H9 (cell line): ENCODE measurements at places on chromosomes 4 and X. TPM values are rescaled to one million over a fixed set of nuclear protein-coding genes. Genes with fewer than 3 reads are reported as not detected.

DNA sequence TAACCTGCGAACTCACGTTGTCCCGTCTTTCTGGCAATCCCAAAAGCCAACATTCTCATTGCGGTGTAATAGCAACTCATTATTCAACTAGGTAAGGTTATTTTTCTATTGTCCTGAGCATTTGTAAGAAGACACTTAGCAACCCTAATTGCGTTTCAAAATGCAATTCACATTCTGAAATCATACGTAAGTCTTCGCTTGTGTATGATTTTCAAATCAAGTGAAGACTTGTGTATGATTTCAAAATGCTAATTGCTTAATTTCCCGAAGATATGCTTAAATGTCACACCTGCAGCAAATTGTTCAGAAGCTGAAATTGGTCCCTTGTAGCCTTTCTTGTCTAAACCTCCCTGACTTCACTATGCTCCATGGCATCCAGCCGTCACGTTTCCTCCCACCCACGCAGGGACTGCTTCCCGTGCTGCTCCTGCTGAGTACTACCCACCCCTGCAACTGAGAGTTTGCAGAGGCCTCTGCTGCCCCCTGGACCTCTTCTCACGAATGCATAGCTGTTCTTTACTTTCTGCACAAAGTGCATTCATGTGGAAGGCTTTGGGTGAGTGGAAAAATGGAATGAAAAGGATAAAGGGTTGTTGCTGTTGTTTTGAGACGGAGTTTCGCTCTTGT, 40.8 kb upstream of the CLDN24 start:
- H3K36me3 ChIP-seq, result no peaks in the 10 kb centered on the region
- H3K4me1 ChIP-seq, result no peaks in the 10 kb centered on the region
- DNase-seq, result no peak
- H3K4me3 ChIP-seq, result no peak overlapping the region
- no peak overlapping the region for H3K27ac ChIP-seq

- H3K27ac ChIP-seq, result no peak overlapping the region
- DNase-seq, result no peak
- no peak overlapping the region for H3K4me3 ChIP-seq
- H3K4me1 ChIP-seq, result no peaks in the 10 kb centered on the region
- no peaks in the 10 kb centered on the region for H3K36me3 ChIP-seq
Measured at GRCh38 chr4:108831291-108831690, 68.4 kb upstream of the ETNPPL start.

GRCh38 chrX:65241059-65241721, 264.9 kb upstream of the ZC4H2 start:
- no peak overlapping the region for H3K4me3 ChIP-seq
- H3K36me3 ChIP-seq, result peaks cover 20% of the 10 kb centered on the region
- no peak overlapping the region for H3K27ac ChIP-seq

GRCh38 chrX:75118296-75118695, 37.8 kb downstream of the ABCB7 start:
- no peaks in the 10 kb centered on the region for H3K27me3 ChIP-seq
- no peak overlapping the region for H3K4me3 ChIP-seq
- no peak overlapping the region for H3K27ac ChIP-seq
- peaks cover 3% of the 10 kb centered on the region; the same call in 1 of the 2 replicates for H3K4me1 ChIP-seq
- H3K36me3 ChIP-seq, result peaks cover 9% of the 10 kb centered on the region; the same call in 1 of the 2 replicates

- H3K27me3 ChIP-seq, result no peaks in the 10 kb centered on the region
- H3K4me3 ChIP-seq, result peak overlapping the region; percentile 91
- peaks cover 3% of the 10 kb centered on the region; the same call in 1 of the 2 replicates for H3K4me1 ChIP-seq
- H3K36me3 ChIP-seq, result no peaks in the 10 kb centered on the region
- H3K27ac ChIP-seq, result no peak overlapping the region
Measured at GRCh38 chr4:26862381-26862915, 1.8 kb downstream of the STIM2 start.

DNA sequence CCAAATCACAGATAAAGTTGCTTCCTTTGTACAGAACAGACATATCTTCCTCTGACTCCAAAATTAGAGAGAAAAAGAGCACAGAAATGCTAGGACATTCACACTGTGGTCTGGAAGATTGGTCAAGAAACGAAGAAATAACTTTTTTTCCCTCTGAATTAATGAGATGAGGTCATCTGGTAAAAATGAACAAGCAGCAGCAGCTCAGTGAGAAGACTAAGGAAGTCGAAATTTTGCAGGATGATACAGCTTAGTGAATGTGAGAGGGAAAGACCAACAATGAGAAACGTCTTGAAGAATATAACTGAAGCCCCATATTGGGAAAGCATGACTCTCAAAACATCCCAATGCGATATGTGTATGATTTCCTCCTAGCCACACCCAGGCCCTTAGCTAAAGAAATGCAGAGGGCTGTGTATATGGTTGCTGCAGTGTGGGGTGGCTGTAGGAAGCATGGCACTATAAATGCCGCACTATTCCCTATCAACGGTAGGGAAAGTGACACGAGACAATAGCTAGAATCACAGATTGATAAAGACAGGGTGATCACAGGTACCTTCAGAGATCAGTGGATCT, 208.6 kb downstream of the VEGFC start:
- no peak for DNase-seq
- H3K27me3 ChIP-seq, result no peaks in the 10 kb centered on the region
- H3K4me3 ChIP-seq, result no peak overlapping the region
- H3K4me1 ChIP-seq, result no peaks in the 10 kb centered on the region
- H3K27ac ChIP-seq, result no peak overlapping the region

The NAP1L3 gene
- 89.6 and 91.7 TPM in 2 replicates for total RNA-seq

The PFKFB1 gene
- total RNA-seq, result 0.31 and 0.55 TPM in 2 replicates

The RGN gene
- total RNA-seq, result 0.20 TPM in 1 of 2 replicates, not detected in the other

The ADH1B gene
- not detected in 2 replicates for total RNA-seq

The TENM3 gene
- total RNA-seq, result 49.1 and 49.6 TPM in 2 replicates
